T-helper 1 cell (primary cell): ENCODE measurements at places on chromosomes 1 and 21.

DNA sequence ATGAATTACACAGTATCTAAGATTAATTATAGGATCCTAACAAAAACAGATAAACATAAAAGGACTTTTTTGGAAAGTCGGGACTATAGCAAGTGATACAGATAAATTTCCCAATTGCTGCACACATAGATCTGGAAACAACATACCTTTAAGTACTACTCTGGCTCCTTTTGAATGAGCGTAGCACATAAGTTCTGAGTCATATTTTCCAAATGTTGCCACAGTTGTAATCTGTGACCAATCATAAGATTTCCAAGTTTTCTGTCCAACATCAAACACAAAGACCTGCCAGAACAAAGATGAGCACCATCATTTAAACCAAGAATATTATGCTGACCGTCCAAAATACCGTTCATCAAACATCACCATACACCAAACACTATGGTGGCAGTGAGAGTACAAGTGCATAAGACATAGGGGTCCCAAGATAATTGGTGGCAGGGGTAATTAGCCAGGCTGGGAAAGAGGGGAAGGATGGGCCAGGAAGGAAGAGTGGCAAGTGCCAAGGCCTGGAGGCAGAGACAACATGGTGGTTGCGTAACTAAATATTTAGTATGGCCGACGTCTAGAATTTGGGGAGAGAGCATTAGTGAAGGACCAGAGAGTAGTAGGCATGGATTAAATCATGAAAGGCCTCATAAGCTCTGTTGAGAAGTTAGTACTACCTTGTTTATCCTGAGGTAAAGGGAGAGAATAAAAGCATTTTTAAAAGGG, 3.6 kb downstream of the CTBS start:
- DNase-seq = no peak

DNA sequence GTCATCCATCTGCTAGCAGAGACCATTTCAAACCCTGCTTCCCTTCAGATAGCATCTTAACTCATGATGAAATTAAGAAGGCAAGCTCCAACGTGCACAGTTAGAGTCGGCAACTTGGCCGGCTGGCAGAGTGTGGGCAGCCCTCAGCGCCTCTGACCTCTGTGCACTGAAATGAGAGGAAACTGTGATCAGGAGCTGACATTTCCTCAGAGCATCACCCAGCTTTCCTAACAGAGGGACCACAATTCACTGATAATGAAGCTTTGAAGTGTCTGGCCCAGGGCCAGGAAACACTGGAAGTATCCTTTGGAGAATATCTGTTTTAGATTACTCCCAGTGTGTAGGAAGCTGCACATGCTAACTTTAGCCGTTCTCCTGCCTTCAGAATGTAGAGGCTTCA, 145.0 kb upstream of the ZC3H11B start:
- no peak for DNase-seq

DNA sequence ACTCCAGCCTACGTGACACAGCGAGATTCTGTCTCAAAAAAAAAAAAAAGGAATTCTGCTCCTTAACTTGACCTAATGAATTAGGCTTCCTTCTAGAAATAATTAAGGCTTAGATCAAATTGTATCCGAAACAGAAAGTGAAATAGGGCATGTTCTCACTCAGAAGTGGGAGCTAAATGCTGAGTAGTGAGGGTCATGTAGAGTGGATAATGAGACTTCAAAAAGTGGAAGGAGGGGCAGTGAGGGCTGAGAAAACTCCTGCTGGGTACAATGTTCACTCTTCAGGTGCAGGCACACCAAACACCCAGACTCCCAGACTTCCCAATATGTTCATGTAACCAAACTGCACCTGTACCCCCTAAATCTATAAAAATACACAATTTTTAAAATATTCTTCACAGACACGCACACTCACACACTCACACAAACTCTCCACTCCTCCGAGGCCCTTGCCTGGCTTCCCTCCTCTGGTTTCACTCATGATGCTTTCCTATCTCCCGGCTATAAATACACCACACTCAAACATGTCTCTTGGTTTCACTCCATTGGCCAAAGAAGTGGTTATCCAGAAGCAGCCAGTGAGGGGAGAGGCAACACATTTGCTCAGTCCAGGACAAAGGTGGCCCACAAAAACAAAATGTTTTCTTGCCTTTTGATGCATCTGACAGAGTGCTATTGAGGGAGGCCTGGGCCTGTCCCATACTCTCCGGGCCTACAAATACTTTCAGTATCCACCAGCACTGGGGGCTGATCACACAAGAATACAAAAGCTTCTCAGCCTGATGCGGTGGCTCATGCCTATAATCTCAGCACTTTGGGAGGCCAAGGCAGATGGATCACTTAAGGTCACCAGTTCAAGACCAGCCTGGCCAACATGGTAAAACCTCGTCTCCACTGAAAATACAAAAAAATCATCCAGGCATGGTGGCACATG, 249.2 kb downstream of the TOMM20 start:
- DNase-seq = no peak

DNA sequence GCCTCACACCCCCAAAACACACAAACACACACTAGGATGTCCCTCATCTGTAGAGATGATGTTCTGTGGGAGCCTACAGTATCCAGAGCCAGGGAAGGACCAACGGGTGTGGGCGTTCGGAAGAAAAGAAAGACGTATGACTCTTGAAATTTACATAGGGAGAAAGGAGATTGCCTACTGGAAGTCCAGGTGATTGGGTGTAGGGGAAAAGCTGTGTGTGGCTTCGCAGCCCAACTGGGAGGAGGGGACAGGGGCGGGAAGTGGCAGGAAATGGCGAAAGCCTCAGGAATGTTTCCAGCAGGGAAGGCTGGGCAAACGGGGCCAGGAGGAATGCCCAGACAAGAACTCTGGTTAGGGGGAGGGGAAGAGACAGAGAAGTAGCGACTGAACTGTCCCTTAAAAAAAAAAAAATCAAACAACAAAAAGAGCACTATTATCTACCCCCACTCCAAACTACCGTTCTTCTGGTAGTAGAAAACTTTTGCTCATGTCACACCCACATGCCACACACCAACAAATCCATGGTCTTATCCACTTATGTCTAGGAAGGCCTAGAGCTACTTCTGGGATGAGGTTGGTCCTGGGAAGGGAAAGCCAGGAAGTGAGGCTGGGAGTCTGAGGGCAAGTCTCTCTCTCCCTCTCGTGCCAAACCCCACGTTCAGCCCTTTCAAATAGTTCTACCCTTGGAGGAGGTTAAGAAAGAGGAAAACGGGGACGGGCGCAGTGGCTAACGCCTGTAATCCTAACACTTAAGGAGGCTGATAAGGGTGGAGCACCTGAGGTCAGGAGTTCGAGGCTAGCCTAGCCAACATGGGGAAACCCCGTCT, 1.8 kb upstream of the CKS1B start:
- DNase-seq = no peak

GRCh38 chr1:88394958-88395357, 289.1 kb upstream of the PKN2 start:
- DNase-seq = no peak

GRCh38 chr1:1665815-1666251, 7.0 kb upstream of the CDK11B start:
- DNase-seq = no peak
